ENCODE measurements at places on chromosomes 7 and 10.

DNA sequence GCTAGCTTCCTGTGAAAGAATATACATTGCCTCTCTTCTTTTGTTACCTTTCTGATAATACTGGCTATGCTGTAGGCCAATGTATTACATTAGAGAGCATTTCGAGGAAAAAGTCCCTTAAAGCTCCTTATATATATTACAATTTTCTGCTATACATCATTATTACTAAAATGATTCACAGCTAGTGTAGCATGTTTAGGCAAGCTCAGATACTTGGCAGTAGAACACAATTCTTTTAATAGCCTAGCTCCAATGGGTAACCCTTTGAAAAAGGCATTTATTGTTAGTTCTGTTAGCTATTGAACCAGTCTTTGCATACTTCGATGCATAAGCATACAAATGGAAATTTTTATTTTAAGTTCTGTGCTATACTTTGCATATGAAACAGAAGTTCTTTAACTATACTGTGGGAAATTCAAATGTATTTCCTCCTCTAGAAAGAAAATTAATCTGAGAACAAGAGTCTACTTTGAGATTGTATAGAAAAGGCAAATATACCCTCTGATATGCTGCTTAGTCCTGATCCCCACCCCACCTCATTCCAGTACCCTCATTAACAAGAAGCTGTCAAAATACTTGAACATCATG is 55.6 kb upstream of the SKAP2 start:
- DNase-seq, result no peak

DNA sequence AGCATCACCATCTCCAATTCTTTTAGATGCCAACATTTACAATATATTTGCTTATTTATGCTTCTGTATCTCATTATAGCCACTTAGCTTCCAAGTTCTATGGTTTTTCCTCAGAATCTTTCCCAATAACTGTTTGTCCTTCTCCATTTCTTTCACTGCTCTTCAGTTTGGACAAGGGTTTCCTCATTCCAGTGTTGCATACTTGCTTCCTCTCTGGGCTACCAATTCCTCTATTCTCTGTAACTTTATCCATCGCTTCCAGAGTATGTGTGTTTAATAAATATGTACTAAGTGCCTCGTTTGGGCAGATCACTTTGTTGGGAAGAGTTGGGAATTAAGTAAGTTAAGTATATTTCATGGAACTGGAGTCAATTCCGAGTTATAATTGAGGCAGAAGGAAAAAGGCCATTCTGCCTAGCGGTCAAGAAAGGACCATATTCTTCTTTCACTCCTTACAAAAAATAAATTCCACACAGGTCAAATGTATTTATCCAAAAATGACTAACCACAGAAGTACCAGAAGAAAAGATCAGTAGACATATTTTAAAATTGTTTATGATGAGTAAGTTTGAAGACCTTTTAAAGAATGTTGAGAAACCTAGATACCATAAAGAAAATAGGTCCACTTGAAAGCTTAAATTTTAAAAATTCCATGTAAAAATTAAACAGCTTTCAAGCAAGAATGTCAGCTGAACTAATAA is 10.8 kb downstream of the STAMBPL1 start:
- DNase-seq, result no peak

- DNase-seq, result no peak
Observed at GRCh38 chr7:99021941-99022560, 121.9 kb downstream of the SMURF1 start.

DNA sequence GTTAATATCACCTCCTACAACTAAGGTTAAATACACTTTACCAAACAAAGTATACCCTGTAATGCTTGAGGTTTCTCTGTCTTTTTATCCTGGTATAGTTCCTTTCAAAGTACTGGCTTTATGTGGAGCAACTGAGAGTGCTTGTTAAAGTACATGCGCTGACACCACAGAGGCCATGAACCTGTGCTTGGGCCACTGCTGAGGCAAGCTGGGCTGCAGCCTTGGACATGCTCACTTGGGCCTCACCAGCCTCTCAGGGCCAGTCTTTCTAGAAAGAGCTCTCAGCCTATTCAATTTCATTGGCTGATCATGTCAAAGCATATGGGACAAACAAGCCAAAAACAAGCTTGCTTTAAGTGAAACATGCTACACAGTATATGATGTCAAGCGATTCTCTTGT is 126.1 kb upstream of the DNAJB12 start:
- no peak for DNase-seq

DNA sequence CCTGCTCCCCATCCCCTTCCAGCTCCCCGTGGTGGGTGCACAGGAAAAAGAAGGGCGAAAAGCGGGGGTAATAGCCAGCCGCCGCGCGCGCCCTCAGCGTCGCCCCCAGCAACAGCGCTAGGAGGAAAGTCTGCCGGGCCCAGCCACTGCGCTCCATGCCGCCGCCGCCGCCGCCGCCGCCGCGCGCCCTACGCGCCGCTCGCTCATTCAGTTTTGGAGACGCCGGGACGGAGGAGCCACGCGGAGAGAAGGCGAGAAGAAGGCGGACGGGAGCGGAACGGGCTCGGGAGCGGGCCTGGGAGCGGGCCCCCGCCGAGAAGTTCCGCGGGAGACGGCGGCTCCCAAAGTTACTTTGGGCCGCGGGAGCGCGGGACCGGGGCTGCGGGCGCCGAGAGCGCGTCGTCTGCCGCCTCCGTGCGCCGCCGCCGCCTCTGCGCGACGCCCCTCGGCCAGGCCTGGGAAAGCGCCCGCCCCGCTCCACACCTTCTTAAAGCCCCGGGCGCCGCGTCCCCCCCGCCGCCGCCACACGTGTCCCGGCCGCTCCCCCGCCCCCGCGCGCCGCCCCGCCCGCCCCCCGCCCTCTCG is at the start of gene RELN:
TSS of gene RELN (minus strand) at position 459 of the 585 bp plus-strand sequence. CDS start at position 157, 302 bp downstream.
- no peak for DNase-seq

DNA sequence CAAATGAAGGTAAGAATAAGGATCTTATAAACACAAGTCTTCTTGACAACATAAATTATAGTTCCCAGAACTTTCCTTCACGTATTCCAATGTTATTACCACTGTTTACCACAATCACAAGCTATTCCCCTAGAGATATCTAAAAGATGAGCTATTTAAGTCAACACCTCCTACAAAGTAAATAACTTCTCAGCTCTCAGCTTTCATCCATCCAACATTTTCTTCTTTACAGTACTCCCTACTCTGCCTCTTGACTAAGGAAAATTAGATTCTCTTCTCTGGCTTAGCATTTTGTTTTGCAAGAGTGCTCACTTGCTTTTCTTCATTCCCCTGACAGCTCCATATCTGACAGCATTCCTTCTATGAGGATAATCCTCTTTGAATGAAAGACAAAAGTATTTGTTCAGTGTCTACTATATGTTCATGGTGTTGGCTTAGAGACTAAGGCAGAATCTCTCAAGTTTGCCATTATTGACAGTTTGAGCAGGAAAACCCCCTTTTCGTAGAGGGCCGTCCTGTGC is 93.0 kb upstream of the IL6 start:
- no peak for DNase-seq

All from A172 (cell line).